ENCODE measurements at places on chromosomes 1 and 21.

- DNase-seq = no peak
Observed at GRCh38 chr1:225361176-225361575, 66.7 kb downstream of the LBR start.

GRCh38 chr1:43763497-43763973 is 56.2 kb downstream of the ST3GAL3 start:
- DNase-seq = peak; percentile 76

GRCh38 chr1:47190509-47190855 is 646 bp upstream of the PDZK1IP1 start:
- no peak for DNase-seq

DNA sequence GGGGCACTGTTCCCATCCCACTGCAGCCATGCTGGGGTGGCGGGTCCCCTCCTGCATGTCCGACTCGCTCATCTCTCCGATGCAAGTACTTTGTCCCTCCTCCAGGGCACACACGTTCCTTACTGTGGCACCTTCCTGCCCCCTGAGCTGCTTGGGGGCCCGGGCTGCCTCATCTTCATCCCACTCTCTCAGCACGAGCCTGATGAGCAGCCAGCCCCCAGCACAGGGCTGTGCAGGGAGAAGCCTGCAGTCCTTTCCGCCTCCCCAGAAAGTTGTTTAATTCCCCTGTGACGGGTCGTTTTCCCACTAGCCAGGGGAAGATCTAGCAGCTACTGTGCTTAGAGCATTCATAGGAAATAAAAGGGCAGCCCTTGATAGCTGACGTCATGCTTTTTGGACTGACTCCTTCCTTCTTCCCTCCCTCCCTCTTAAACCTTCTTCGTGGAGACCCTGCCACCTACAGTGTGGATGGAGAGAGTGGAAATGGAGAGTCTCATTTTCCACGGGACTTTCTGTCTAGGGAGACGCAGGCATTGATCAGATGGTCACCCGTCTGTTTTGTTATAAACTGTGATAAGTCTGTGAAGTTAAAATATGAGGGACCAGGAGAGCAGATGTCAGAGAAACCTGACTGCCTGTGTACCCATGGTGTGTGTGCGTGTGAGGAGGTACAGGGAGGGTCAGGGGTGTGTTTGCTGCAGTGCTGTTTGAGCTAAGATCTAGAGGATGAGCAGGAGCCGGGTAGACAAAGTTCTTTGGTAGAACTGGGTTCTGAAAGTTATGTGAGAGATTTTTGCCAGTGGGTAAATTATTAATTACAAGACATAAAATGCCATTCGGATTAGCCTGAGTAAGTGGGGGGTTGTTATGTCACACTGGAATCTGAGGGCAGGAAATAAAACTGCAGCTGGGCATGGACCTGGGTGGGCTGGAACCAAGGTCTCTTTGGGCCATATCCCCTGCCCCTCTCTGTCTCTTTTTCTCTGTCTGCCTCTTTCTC is 34.3 kb downstream of the GPR137B start:
- no peak for DNase-seq

DNA sequence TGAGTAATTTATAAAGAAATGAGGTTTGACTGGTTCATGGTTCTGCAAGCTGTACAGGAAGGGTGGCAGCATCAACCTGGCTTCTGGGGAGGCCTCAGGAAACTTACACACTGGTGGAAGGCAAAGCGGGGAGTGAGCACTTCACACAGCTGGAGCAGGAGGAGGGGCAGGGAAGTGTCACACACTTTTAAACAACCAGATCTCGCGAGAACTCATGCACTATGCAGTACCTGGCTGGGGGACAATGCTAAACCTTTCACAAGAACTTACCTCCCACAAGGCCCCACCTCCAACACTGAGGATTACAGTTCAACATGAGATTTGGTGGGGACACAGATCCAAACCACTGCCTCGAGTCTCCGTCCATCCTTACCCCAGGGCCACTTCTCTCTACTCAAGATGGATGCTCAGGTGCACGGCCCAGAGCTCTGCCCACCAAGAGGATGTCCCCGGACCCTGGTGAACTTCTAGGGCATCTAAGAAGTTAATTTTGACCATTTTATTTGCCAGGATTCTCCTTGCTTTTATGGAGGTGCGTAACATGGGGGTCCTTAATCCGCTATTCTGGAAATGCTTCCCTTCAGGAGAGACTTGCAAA is 22.7 kb upstream of the ACTRT2 start:
- DNase-seq = no peak

DNA sequence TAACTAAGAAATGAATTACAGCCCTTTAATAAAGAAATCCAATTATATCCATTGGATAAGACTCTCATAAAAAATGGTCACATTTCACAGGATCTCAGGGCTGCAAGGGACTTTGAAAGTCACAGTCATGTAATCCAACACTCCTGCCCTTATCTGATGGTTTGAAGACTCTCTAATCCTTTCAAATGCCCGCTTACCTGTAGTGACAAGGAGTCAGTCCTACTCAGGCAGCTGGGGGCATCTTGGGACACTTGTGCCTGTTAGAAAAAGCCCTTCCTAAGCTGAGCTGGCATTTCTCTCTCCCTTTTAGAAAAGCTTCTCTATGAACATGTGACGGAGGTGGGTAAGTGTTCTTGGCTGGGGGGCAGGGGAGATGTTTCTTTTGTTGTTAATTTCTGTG is 11.0 kb upstream of the ZNF691 start:
- DNase-seq = no peak

GRCh38 chr1:67133177-67133576 is 1.6 kb downstream of the C1orf141 start:
- DNase-seq = no peak

DNA sequence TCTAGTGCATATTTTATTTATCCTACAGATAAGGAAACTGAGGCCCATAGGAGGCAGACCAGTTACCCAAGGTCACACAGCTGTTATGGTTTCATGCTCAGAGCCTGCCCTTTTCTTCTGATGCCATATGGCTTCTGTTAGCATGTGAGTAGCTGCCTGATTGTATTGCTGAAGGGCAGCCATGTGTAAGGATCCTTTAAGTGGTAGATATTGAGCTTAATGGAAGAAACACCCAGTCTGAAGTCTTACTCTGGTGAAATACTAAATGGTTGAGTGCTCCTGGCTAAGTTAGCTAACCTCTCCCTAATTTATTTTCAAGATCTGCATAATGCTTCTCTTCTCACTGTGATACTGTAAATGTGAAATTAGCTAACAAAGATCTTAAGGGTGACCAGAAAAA is 30.9 kb downstream of the ADAMTS5 start:
- no peak for DNase-seq

GRCh38 chr1:182599339-182599738 is 4.8 kb downstream of the RGS16 start:
- DNase-seq = no peak

GRCh38 chr1:193926956-193927355 is 740.5 kb upstream of the B3GALT2 start:
- DNase-seq = no peak

DNA sequence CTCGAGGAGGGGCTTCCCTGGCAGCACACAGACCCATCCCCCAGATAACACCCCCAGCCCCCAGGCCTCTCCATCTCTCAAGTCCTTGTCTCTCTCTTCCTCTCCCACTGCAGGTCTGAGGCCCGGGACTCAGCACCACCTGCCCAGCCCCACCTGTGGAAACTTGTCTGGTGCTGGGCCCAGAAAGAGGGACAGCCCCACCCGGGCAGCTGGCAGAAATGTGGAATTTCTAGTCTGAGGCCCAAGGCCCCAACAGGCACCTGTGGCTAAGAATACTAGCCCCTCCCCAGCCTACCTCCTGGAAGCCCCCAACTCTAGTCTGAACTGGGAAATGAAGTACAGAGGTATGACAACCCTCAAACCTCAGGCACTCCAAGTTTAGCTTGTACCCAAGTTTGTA is 15.4 kb downstream of the TTC39A start:
- no peak for DNase-seq

DNA sequence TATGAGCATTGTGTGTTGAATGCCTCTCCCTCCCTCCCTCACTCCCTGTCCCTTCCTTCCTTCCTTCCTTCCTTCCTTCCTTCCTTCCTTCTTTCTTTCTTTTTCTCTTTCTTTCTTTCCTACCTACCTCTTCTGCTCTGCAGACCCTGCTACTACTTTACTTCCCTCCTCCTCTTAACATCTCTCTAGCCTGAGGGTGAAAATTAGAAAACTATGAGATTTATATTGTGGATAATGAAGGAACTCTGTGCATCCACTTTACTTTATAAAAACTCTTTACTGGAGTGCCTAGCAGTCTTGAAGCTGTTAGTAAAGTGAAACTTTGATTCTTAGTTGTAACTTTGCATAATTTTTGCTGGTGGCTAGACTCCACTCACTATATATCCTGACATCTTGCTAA is 572.2 kb downstream of the RWDD3 start:
- DNase-seq = no peak

- no peak for DNase-seq
Observed at GRCh38 chr1:111813440-111814304, 58.0 kb downstream of the DDX20 start.

GRCh38 chr1:86470859-86471258 is 2.1 kb downstream of the CLCA1 start:
- DNase-seq = no peak

GRCh38 chr1:41907446-41907845 is 11.3 kb downstream of the HIVEP3 start:
- no peak for DNase-seq

- DNase-seq = no peak
Observed at GRCh38 chr1:237975903-237976302, 85.2 kb upstream of the ZP4 start.

DNA sequence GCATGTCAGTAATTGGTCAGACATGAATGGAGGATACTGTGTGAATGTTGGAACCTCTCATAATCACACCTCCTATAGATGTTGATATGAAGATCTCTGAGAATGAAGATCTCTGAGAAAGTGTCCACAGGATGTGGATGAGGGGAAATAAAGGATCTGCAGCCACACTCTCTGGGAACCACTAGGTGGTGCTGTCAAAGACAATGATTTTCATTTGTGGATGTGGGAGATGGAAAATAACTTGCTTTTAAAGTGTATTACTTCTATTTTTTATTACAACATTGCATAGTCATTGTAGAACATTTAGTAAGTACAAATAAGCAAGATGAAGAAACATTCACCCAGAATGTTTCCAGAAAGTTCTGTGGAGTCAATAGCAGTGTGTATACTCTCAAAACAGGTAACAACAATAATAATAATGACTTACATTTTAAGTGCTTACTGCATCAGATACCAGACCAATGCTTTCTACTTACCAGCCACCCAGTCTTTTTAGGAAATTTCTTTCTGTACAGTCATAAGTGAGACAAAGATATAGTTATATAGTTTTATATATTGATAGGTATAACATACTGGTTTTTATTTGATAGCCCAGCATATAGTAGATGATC is 128.2 kb downstream of the ATG4C start:
- DNase-seq = no peak

- no peak for DNase-seq
Observed at GRCh38 chr1:212226467-212226866, 58.7 kb upstream of the PPP2R5A start.

DNA sequence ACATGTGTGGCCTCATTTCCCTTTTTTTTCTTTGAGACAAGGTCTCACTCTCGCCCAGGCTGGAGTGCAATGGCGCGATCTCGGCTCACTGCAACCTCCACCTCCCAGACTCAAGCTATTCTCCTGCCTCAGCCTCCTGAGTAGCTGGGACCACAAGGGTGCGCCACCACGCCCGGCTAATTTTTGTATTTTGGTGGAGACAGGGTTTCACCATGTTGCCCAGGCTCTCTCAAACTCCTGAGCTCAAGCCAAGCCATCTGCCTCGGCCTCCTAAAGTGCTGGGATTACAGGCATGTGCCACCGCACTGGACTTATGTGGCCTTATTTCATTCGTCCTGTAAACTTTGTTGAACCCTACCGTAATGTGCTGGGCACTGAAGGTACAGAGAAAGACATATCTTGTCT is 569 bp upstream of the WARS2 start:
- DNase-seq = no peak

DNA sequence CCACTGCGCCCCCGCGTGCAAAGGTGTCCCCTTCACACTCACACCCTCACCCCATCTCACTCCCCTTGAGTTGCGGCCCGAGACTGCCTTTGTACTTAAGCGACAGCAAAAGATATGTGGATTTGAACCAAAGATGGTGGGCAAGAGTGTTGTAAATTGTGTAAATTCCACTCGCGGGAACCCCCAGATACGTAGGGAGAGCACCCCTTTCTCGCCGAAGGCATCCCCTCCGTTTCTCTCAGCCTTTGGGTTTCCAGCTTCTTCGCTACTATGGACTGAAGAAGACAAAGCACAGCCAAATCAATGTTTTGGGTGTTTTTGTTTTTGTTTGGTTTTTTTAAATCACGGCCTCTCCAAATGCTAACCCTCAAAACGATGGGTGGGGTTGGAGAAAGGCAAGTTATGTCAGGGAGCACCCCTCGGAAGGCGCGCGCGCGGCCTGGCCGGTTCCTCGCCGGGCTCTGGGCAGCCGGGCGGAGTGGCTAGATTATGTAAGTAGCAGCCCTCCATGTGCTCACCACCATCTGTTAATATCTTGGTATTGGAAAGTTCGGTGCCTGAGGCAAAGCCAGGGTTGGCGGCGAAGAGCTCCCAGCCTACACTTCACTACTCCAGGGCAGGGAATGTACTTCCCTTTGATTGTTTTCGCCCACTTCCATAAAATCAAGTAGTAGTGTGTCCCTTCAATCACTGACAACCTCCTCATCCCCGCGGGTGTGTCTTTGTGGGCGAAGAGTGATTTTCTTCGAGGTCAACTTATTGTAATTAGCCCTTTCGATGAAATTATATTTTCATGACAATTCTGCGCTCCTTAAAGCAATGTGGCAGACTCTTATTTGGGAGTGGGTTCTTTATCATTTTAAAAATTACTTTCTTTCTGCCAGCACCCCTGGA is 4.0 kb upstream of the PROX1 start:
- DNase-seq = no peak

DNA sequence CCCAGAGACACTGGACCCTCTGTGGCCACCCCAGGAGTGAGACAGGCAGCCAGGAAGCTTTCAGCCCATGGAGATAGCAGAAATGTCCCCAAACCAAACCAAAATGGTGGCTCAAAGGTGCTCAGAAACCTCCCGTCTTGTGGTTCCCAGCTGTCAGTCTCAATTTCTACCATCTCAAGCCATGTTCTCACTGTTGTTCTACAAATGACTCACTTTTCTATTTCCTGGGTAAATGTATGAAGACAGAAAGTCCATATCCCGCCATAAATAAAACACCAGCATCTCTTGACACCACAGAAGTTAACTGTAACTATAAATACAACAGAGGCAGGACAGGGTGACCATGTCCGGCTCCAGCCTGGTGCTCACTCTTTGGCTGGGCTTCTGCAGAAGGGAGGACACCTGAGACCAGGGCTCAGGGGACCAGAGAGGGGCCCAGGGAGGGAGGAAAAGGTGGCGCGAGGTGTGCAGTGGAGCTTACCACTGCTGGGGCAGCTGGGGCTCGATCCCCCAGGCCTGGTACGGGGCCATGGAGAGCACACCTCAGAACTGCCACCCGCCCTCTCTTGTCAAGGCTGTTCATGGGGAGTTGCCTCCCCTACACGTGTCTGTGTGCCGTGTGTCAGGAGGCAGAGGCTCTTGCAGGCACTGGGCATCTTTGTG is 43.6 kb downstream of the EPHB2 start:
- no peak for DNase-seq

Measured in right renal pelvis (tissue), 4 donors.